ENCODE measurements at places on chromosomes 2 and 18.

DNA sequence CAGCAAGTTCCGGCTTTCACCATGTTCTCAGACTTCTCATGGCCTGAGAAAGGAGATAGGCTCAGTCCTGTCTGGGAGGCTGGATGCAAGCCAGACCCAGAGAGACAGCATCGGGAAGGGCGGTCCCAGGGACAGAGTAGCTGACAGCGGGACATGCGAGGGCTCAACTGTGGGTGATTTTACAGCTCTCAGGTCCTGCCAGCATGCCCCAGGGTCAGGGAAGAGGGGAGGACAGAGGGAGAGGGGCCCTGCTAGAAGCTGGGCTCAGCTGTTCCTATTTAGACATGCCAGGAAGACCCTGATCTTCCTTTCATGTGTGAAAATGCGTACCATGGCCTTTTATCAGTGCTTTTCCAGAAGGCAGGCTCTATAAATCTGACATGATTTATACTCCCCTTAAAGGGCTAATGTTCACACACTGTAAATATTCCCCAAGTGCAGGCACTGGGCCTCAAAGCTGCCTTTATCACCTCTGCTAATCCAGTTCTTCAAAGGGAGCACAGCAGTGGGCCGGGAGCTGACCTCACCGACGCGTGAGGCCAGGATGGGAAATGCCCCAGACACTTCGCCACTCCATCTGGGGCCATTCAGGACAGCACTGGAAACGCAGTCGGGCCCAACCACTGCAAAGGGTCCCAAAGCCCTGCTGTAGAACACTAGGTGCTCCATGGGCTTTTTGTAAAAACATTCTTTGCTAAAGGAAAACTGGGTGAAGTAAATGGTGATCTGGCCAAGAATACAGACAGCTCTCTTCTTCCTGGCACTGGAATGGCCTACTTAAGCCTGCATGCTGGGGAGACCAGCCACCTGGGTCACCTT lies 96.1 kb upstream of the LMAN1 start:
- no peak for DNase-seq

DNA sequence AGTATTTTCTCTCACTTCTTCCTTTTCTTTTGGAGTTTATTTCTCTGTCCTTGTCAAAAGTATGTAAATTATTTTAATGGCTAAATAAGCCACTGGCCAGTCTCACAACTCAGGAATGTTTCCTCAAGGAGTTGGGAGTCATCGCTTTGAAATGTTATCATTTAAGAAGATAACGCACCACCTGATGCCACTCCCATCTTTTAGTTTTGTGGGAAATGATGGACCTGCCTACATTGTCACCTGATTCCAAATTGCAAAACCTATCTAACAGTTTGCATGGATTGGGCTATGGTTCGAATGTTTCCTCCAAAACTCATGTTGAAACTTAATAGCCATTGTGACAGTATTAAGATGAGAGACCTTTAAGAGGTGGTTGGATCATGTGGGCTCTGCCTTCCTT lies 32.4 kb upstream of the PPM1B start:
- DNase-seq, result no peak

GRCh38 chr2:12057436-12058166 lies 311.2 kb downstream of the LPIN1 start:
- DNase-seq, result no peak

DNA sequence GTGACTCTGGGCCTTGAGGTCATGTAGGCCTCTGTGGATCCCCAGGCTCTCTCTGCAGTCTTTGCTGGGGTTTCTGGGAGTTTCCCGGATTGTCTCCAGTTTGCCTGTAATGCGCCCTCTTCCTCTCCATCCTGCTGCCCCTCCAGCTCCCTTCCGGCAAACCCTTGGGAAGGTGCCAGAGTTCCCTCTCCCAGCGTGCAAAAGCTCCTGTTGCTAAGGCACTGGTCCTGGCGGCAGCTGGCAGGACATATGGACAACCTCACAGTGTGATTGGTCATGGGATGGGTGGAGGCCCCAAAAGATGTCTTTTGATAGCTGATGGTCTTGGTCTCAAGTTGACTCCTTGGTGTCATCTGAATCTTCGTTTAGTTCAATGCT lies 320.1 kb downstream of the CYP26B1 start:
- no peak for DNase-seq

DNA sequence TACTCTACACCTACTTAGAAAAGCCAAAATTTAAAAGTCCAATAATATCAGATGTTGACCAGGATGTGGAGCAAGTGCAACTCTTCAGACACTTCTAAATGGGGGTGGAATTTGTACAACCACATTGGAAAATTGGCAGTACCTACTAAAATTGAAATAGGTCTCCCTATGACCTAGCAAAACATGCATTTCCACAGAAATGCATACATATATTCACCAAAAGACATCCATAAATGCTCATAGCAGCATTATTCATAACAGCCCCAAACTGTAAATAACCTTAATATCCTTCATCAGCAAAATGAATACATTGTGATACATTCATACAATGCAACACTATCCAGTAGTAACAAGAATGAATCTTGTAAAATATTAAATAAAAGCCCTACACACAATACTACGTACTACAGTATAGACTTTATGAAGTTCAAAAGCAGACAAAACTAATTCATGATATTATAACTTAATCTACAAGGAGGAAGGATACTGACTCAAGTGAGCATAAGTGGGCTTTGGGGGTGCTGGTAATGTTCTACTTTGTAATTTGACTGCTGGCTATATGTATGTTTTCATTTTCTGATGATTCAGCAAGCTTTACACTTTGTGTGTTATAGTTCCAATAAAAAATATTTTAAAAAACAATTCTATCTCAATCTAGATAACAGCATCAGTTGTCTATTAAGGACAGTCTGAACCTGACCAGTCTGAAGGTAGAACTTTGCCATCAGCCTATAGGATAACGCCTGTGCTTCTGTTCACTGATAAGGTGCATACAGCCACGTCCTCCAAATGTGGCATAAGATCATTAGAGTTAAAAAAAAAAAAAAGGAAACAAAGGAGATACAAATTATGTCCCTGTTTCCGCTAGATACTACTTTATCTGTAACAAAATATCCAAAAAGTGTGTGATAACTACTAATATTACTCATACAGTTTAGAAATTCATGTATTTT lies 6.6 kb upstream of the TNFRSF11A start:
- DNase-seq, result no peak

DNA sequence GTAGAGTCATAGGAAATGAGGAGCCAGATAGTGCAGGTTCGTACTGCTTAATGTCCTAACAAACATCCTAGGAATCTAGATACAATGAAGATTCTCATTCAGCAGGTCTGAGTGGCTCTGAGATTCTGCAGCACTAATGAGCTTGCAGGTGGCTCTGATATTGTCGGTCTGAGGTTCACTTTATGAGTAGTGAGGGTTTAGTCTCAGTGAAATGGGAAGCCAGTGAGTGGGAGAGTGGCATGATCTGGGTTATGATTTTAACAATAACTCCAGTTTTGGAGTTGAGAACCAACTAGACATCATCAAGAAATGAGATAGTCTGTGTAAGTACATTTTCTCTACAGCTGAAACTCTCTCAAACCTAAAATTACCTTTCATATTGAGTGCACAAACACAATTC lies 166.8 kb upstream of the SP5 start:
- DNase-seq, result no peak

DNA sequence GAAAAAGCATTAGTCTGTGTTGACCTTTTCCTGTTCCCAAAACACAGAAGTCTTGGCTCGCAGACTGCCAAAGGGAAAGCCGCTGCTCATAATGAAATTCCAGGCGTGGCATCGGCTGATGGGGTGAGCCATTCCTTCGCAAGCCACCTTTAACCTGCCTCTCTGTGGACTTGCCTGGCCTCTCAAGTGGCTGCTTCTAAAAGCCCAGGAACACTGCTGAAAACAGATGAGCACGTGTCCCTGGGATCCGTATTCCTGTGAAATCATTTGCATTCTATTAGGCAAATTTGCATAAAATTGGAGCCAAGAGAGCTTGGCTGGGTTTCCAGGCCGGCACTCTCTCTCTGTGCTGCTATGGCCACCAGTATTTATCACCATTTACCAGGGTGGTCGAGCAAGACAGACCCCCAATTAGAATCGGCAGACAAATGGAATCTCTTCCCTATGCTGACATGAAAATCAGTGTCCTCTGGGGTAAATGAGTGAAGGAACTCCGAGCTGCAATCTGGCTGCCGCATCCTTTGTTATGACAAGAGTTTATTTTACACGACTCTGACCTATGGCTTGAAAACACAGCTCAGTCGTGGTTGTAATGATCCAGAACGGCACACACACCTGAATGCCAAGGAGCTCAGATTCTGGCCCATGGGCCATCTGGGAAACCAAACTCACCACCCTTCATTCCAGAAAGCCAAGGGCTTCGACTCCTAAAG lies 21.7 kb downstream of the BCL2 start:
- DNase-seq, result no peak

- no peak for DNase-seq
These were observed 57.9 kb downstream of the SCN7A start for GRCh38 chr2:166436189-166436588.

- DNase-seq, result no peak
These were observed 269.3 kb upstream of the SETBP1 start for GRCh38 chr18:44411262-44411905.

- no peak for DNase-seq
These were observed 66.5 kb downstream of the DTNB start for GRCh38 chr2:25606892-25607291.

- DNase-seq, result no peak
These were observed 2.8 kb downstream of the WDR54 start for GRCh38 chr2:74424139-74424992.

- no peak for DNase-seq
These were observed 110.4 kb downstream of the LRP1B start for GRCh38 chr2:142020368-142020767.

- DNase-seq, result no peak
These were observed 1399.6 kb upstream of the ZEB2 start for GRCh38 chr2:145919477-145919876.

- DNase-seq, result no peak
These were observed 947 bp downstream of the ZEB2 start for GRCh38 chr2:144518748-144519596.

- no peak for DNase-seq
These were observed 61.2 kb downstream of the KCNE4 start for GRCh38 chr2:223113161-223113560.

- DNase-seq, result no peak
These were observed 24.6 kb downstream of the ARL6IP6 start for GRCh38 chr2:152743002-152743401.

DNA sequence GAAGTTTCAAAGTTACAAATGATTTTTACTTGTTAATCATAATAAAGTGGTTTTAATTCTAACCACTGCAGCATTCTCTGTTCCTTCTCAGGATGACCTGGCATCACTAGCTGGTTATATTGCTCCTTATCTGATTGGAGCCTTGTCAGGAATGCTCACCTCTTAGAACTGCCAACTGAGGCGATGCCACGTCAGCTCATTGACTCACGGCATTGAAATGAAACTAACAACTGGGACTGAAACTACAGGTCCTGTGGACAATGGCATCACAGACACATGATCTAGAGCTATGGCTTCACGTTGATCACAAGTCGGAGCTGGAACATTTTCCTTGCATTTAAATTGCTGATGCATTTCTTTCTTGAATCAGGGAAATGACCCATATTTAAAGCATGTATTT lies 54.9 kb upstream of the MAP2 start:
- DNase-seq, result no peak

- DNase-seq, result no peak
These were observed 244.5 kb upstream of the EPHA4 start for GRCh38 chr2:221816566-221816965.

DNA sequence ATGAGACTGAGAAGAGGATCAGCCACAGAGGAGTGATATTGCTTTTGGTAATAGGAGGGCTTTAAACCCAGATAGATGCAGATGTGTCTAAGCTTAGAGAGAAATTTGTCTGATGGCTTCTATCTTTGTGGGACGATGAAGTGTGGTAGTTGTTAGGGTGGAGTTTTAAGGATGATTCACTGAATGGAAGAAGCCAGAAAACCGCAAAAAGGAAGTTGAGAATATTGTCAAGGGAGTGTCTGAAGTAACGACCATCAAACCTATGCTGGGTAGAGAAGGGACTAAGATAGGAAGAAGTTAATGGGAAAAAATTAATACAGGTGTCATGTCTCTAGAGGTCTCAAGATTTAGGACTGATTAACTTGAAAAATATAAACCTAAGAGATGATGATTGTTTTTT lies 195.6 kb upstream of the MC4R start:
- DNase-seq, result no peak

DNA sequence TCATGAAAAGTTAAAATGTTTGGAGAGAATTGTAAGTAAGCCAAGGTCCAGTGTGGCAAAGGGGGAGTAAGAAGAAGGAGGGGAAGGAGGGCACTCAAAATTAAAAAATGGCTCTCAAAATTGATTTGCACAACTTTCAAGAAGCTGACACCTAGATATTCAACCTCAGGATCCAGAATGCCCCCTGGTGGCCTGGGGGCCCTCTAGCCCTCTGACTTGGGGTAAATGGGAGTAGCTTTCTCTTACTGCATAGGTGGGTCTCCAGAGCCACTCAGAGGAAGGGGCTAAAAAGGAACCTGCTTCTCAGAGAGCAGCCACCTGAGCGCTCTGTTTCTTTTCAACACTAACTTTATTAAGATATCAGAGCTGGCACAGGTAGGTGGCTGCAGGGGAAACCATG lies 968.5 kb downstream of the BCL11A start:
- DNase-seq, result no peak

DNA sequence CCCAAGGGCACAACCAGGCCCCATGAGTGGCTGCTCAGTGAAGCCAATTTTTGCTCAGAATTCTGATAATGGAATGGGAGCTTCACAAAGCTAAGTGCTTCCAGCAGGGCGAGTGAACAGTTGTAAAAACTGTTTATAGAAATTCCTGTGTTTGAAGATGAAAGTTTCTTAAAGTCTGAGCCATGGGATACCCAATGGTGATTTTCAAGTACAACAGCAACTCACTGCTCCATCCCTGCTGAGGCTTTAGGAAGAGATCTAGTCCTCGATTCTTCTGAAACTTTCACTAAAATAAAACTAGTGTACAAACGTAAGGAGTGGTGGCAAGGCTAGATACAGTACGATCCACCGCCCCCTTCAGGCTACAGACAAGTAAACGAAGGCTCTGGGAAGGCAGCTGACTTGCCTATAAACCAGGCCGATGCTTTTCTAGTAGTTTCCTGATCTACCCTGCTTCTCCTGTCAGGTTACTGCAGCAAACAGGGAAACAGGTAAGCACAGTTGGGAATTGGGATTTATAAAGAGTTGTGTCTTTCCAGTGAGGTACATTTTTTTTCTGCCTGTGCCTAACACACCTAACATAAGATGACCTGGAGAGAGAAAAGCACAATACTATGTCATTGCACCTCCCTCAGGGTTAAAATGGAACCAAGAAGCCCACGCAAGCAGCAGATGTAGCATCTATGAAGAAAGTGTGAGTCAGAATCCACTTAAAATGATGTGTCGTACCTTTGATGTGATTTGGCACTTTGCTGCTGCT lies 108.7 kb downstream of the UXS1 start:
- DNase-seq, result no peak

Data from neuronal stem cell (in vitro differentiated cells).